ENCODE measurements at places on chromosomes 16 and 17. TPM values are rescaled to one million over a fixed set of nuclear protein-coding genes. Genes with fewer than 3 reads are reported as not detected.

DNA sequence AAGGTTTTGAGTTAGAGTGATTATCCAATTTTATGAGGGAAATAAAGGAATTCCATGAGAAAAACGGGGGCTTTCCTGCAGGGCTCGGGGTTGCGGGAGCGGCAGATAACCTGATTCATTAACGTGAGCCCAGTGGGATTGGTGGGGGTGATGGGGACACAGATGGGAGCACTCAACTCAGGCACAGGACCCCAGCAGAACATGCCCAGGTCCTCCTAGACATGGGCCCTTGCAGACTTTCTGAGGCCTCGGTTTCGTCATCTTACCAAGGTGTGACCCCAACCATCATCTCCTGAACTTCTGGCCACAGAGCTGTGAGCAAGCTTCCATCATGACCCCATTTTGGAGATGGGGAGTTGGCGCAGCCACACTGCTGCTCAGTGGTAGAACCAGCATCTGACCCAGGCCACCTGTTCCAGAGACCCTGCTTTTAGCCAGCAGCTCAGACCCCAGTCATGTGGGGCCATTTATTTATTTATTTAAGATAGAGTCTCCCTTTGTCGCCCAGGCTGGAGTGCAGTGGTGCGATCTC, 22.3 kb downstream of the CARHSP1 start:
- H3K4me3 ChIP-seq: no peak overlapping the region
- peaks cover 44% of the 10 kb centered on the region for H3K36me3 ChIP-seq
- DNase-seq: no peak
- H3K27ac ChIP-seq: no peak overlapping the region
- no peaks in the 10 kb centered on the region for H3K4me1 ChIP-seq
- no peaks in the 10 kb centered on the region for H3K27me3 ChIP-seq

DNA sequence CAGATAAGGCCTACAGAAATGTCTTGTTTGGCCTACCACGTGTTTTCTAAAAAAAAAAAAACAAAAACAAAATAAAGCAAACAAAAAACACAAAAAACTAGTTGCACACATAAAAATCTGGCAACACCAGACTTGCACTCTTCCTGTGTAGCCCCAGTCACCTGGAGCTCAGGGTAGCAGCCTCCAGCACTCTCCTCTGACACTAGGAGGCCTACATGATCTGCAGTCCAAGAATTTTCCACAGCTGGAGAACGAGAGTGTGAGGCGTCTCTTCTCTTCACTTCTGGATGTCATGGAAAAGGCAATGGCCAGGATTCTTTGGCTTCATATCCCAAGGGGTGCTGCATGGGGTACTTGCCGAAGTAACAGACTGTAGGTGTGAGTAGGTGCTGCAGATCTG, 310.2 kb upstream of the SALL1 start:
- DNase-seq: no peak
- peaks cover 3% of the 10 kb centered on the region for H3K4me1 ChIP-seq
- no peaks in the 10 kb centered on the region for H3K27me3 ChIP-seq
- H3K4me3 ChIP-seq: no peak overlapping the region
- H3K27ac ChIP-seq: no peak overlapping the region
- H3K36me3 ChIP-seq: no peaks in the 10 kb centered on the region

DNA sequence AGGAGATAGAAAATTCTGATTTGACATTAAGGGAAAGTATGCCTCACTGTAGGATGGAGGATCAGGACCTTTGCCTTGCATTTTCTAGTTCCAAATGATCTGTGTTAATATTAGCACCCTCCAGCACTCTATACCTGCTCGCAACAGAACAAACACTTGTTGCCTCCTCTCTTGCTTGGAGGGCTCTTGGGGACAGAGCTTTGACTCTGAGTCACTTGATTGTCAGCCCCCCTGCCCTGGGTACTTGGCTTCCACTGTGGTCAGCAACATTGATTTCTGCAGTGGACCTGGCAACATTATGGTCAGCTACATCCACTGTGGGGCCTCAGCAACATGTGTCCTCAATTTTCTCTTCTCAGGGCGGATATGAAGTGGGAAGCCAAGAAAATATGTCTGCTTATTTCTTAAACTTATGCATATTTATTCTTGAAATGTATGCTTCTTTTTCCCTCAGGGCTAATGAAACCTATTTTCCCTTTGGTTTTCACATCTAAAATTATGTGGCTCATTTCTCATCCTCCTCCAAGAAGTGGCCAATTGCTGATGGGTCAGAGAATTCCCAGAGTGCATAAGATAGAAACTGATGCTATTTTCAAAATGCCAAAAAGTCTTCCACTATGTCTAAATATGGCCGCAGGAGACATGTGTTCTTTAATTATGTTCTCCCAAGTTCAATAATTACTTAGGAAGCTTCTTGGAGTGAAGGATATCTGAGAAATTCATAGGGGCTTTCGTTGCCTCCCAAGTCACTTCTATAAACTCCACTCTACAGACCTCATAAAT, 94.6 kb upstream of the SMIM36 start:
- H3K4me1 ChIP-seq: peaks cover 9% of the 10 kb centered on the region
- no peaks in the 10 kb centered on the region for H3K27me3 ChIP-seq
- DNase-seq: no peak
- H3K36me3 ChIP-seq: no peaks in the 10 kb centered on the region
- no peak overlapping the region for H3K27ac ChIP-seq

DNA sequence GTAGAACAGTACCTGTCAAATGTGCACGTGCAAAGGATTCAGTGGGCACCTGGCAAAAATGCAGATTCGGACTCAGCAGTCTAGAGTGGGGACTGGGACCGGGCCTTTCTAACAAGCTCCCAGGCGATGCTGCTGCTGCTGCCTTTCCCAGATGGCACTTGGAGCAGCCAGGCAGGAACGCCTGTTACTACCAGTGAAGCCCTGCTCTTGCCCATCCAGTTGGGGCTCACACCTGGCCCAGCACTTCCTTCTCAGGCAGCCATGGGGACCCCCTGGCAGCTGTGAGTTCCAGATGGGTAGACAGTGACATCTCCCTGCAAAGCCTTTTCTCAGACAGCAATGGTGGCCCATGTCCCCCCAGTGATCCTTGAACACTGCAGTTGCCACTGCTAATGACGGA, 30.4 kb downstream of the KDM8 start:
- DNase-seq: no peak
- H3K4me3 ChIP-seq: no peak overlapping the region
- no peaks in the 10 kb centered on the region for H3K27me3 ChIP-seq
- H3K27ac ChIP-seq: no peak overlapping the region
- H3K36me3 ChIP-seq: no peaks in the 10 kb centered on the region

DNA sequence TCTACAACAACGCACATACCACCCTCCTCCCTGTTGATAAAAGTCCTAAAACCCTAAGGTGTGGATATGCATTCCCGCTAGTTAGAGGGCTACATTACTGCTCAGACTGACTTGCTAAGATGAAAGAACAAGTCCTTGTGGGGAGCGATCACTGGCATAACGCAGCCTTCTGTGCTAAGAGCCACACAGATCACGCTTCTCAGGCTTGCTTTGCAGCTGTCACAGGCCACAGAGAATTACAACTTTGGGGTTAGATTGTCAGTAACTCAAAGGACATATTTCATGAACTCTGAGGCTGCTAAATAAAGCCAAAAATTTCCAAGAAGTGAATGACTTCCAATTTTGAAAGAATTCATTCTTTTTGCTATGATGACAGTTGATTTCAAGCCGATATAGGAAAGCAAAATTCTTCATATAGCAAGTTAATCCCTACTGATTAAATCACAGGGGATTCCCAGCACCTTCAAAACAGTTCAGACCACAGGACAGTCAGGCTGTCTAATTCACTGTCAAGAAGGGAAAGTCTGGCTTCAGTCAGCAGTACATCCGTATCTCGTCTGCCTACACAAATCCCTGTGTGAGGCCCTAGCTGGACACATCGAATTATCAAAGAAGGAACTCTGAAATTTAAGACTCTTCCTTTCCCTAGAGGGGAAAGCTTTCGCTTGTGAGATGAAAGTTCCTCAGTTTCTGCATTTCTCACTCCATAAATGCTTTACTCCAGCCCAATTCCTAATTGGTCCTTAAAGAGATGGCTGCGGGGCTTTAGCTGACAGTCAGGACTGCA, 107.1 kb downstream of the VPS53 start:
- no peaks in the 10 kb centered on the region for H3K27me3 ChIP-seq
- H3K27ac ChIP-seq: no peak overlapping the region
- peaks cover 15% of the 10 kb centered on the region for H3K36me3 ChIP-seq

GRCh38 chr17:76783146-76783545, 45.2 kb downstream of the MFSD11 start:
- H3K27me3 ChIP-seq: no peaks in the 10 kb centered on the region
- H3K36me3 ChIP-seq: peaks cover 20% of the 10 kb centered on the region
- no peak overlapping the region for H3K4me3 ChIP-seq
- no peak for DNase-seq

GRCh38 chr16:26569793-26570192, 496.9 kb upstream of the C16orf82 start:
- H3K27ac ChIP-seq: no peak overlapping the region
- H3K27me3 ChIP-seq: peaks cover 54% of the 10 kb centered on the region
- no peaks in the 10 kb centered on the region for H3K36me3 ChIP-seq
- no peak overlapping the region for H3K4me3 ChIP-seq

- no peak overlapping the region for H3K27ac ChIP-seq
- DNase-seq: no peak
- no peaks in the 10 kb centered on the region for H3K4me1 ChIP-seq
- no peak overlapping the region for H3K4me3 ChIP-seq
Observed at GRCh38 chr16:75048054-75048453, 49.2 kb downstream of the ZNRF1 start.

DNA sequence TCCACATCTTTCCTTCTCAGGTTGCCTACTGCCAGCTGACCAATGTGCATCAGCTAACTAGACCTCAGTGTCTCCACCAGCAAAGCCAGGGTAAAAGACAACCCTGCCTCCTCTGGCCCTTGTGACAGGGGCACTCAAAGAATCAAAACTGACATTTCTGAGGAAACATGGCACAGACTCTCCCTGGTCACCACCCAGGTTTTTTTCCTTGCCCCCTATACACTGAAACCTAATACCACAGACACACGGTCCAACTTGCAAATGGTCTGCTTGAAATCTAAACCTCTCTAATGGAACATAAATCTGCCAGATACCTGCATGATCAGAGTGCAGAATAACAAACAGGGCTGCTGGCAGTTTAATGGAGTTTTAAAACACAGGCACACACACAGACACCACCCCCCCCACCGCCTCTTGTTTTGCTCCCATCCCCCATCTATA, 19.5 kb upstream of the CORO6 start:
- no peaks in the 10 kb centered on the region for H3K4me1 ChIP-seq
- no peak for DNase-seq
- H3K36me3 ChIP-seq: no peaks in the 10 kb centered on the region
- no peak overlapping the region for H3K4me3 ChIP-seq
- H3K27me3 ChIP-seq: no peaks in the 10 kb centered on the region

- H3K4me1 ChIP-seq: no peaks in the 10 kb centered on the region
- peaks cover 27% of the 10 kb centered on the region for H3K36me3 ChIP-seq
- peak; percentile 99 for DNase-seq
- H3K27me3 ChIP-seq: no peaks in the 10 kb centered on the region
- no peak within 1 kb of the TSS for H3K27ac ChIP-seq
Observed at GRCh38 chr16:30984669-30985400, at the start of gene HSD3B7. Gene HSD3B7 (plus strand): TSS chr16:30985207. CDS start chr16:30985659, 452 bp downstream.

- H3K27me3 ChIP-seq: peaks cover 19% of the 10 kb centered on the region
- H3K4me3 ChIP-seq: no peak overlapping the region
- H3K27ac ChIP-seq: no peak overlapping the region
- no peaks in the 10 kb centered on the region for H3K4me1 ChIP-seq
Observed at GRCh38 chr16:27951489-27952120, 111.9 kb downstream of the GSG1L start.

DNA sequence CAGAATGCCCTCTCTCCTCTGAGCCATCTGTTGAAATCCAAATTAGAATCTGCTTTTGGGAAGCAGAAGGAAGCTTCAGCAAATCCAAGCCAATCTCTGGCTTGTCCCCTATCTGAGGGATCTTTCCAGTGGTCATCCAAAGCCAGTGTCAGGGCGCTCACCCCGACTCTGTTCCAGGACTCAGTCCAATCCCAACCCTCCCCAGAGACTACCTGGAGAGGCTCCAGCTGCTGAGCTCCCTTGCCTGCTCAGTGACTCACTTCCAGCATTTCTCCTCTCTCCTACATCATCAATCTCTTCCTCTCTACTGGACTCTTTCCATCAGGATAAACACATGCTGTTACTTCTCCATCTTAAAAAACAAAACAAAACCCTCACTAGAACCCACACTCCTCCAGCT, 2.4 kb downstream of the MATCAP1 start:
- no peak for DNase-seq
- H3K4me1 ChIP-seq: peaks cover 1% of the 10 kb centered on the region
- H3K36me3 ChIP-seq: peaks cover 7% of the 10 kb centered on the region
- no peak overlapping the region for H3K4me3 ChIP-seq
- no peak overlapping the region for H3K27ac ChIP-seq

- peak; percentile 20 for DNase-seq
- H3K36me3 ChIP-seq: no peaks in the 10 kb centered on the region
- H3K4me3 ChIP-seq: no peak overlapping the region
- H3K27me3 ChIP-seq: no peaks in the 10 kb centered on the region
Observed at GRCh38 chr17:64676763-64677162, 14.7 kb upstream of the SMURF2 start.

DNA sequence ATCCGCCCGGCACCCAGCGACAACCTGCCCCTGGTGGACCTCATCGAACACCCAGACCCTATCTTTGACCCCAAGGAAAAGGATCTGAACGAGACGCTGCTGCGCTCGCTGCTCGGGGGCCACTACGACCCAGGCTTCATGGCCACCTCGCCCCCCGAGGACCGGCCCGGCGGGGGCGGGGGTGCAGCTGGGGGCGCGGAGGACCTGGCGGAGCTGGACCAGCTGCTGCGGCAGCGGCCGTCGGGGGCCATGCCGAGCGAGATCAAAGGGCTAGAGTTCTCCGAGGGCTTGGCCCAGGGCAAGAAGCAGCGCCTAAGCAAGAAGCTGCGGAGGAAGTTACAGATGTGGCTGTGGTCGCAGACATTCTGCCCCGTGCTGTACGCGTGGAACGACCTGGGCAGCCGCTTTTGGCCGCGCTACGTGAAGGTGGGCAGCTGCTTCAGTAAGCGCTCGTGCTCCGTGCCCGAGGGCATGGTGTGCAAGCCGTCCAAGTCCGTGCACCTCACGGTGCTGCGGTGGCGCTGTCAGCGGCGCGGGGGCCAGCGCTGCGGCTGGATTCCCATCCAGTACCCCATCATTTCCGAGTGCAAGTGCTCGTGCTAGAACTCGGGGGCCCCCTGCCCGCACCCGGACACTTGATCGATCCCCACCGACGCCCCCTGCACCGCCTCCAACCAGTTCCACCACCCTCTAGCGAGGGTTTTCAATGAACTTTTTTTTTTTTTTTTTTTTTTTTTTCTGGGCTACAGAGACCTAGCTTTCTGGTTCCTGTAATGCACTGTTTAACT, 1.0 kb downstream of the NOG start:
- peak; percentile 91 for DNase-seq
- peak overlapping the region; percentile 53 for H3K27ac ChIP-seq
- H3K36me3 ChIP-seq: no peaks in the 10 kb centered on the region
- H3K4me3 ChIP-seq: peak overlapping the region; percentile 85

- DNase-seq: peak; percentile 73
- no peaks in the 10 kb centered on the region for H3K27me3 ChIP-seq
- no peak overlapping the region for H3K4me3 ChIP-seq
- no peaks in the 10 kb centered on the region for H3K36me3 ChIP-seq
- H3K4me1 ChIP-seq: no peaks in the 10 kb centered on the region
Observed at GRCh38 chr16:77657016-77657415, 65.3 kb upstream of the NUDT7 start.

- DNase-seq: no peak
- H3K4me3 ChIP-seq: no peak overlapping the region
- H3K36me3 ChIP-seq: peaks cover 65% of the 10 kb centered on the region
Observed at GRCh38 chr17:18332909-18333489, 17.9 kb downstream of the SMCR8 start.

LRRC36 gene
- not detected for total RNA-seq

TOM1L1 gene
- 53.3 TPM for total RNA-seq

MT4 gene
- not detected for total RNA-seq

TBC1D3K gene
- total RNA-seq: not detected

DBNDD1 gene
- 31.5 TPM for total RNA-seq

CDH8 gene
- 14.7 TPM for total RNA-seq

LAT gene
- 3.0 TPM for total RNA-seq

AXIN1 gene
- 27.8 TPM for total RNA-seq

Measured in endodermal cell (in vitro differentiated cells).